ENCODE measurements at places on chromosomes 4 and X.
A peak's percentile ranks its signal among the peaks of the same experiment; 100 is the strongest.

GRCh38 chrX:73847991-73848390 is 285.0 kb downstream of the CHIC1 start:
- no peak for DNase-seq

- DNase-seq, result no peak
Measured at GRCh38 chrX:43592597-43592996, 63.5 kb upstream of the MAOA start.

DNA sequence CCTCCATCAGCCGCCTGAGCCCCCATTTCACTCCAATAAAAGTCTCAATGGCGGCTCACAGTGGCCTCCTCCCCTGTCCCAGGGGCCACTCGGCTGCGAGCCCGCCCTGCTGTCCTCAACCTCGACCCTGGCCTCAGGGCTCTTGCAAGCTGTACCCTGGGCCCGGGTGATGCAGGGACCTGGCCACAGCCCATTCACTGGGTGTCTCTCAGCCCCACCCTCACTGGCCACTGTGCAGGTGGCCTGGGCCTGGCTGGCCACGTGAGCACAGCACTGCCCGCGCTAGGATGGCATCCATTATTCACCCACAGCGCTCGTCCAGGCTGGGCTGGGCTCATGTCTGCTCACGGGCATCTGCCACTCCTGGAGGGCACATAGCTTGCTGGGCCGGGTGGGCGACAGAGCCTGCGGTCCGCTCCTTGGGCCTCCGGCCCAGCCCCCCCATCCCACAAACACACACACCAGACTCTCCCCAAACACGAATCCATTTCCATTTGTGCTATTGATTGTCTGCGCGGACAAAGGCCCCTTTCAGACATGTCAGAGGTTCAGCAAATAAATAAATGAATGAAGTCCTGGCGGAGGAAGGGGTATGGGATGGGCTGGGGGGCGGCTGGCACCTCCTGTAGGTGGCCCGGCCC is 16.5 kb upstream of the FGFR3 start:
- DNase-seq, result no peak

DNA sequence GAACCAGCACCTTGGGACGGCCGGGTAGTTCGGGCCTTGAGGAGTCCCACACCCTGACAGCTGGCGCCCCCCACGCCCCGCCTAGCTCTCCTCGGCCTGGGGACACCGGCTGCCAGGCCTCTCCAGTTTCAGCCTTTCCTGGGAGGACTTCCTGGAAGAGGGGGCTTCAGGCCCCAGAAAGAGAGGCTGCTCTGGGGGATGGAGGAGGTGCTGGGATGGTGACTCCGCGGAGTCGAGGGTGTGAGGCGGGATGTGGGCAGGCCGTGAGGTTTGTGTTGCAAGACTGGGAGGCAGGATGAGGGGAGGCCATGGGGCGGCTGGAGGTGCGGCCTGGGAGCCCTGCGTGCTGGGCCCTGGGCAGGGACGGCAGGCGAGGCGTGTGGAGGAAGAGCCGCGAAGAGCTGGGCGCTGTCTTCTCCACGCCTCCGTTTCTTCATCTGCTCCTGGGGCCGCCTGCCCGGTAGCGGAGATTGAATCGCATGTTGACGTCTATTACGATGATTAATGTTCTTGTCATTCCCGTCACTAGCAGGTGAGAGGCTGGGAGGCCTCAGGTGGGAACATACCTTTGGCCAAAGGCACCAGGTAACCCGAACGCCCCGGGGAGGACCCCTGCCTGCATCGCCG is 918 bp upstream of the FGFRL1 start:
- DNase-seq, result peak; percentile 36

DNA sequence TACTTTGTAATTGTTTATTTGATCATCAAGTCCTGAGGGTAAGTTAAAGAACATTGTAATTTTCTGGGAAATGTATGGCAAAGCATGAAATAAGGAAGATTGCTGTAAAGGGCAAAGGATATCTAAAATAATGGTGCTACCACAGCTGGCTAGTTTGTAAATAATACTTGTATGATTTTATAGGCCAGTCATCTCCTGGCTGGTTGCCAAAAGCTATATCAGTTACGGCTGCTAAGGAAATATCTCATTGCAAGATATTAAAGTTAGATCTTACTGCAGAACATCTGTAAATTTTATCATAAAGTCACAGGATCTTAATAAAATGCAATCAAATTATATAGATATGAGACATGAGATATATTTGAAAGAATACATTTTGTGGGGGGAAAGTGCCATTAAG is 150.8 kb upstream of the CXCL13 start:
- no peak for DNase-seq

DNA sequence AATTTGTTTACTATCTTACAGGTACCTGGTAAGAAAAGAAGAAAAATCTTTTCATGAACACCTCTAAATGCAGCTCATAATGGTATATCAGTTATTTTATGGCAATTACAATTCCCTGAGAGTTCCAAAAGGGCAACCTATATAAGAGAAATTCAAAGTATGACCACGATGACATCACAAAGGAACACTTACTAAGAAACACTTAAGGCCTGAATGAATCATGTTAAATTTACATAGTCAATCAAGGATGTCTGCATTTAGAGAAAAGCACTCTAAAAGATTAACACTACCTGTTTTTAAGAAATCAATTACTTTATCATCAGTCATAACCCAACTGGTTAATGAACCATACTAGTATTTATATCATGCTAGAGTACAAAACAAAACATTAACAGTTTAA is 63.9 kb downstream of the LCORL start:
- no peak for DNase-seq

DNA sequence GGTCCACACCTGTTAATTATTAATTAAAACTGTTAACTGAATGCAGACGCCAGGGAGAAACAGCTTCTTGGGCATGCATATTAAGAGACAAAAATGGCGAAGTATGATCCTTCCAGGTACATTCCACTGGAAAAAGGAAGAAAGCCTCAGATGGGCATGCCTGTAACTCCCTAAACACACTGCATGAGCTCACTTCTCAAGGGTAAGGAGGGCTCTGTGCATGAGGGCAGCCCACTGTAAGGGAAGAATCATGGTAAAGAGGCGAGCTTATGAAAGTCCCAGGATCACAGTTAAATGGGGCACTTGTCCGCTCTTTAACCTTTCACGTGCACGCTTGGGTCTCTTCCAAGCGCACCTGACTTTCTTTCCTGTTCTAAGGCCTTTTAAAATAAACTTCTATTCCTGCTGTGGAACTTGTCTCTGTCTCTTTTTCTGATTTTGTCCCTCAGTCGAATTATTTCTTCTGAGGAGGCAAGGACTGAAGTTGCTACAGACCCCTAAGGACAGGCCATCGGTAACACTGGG is 321.7 kb downstream of the PPP1R2C start:
- DNase-seq, result no peak

DNA sequence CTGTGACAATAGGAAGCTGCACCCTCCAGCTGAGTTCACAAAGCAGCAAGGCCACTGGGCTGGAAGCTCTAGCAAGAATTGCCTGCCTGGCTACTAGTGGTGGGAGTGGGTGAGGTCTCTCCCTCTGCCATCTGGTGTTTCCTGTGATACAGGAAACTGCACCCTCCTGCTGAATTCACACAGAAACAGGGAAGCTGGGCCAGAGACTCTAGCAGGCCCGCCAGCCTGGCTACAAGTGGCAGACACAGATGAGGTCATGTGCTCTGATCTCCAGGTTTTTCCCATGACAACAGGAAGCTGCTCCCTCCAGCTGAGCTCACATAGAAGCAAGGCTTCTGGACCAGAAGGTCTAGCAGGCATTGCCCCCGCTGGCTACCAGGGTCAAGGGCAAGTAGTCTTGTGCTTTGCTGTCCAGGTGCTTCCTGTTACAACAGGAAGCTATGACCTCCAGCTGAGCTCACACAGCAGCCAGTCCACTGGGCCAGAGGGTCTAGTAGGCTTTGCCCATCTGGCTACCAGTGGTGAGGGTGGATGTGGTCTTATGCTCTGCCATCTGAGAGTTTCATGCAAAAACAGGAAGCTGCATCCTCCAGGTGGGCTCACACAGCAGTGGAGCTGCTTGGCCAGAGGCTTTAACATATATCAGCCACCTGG is 41.5 kb upstream of the ZXDA start:
- no peak for DNase-seq

DNA sequence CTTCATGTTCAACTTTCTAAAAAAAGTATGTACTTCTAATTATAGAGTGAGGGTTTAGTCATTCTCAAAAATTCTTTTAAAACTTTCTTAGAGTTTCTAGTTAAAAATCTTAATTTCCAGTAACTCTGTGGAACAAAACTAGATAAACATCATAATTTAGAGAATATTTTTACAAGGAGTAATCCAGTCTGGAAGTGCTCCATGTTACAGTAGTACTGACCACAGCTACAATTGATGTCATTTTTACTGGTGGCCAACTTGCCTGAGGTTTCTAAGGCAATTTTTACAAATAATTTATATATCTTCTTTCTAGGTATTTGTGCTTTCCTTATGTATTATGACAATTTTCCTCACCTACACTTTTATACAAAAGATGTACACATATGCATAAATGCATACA is 490.4 kb downstream of the CENPC start:
- no peak for DNase-seq

DNA sequence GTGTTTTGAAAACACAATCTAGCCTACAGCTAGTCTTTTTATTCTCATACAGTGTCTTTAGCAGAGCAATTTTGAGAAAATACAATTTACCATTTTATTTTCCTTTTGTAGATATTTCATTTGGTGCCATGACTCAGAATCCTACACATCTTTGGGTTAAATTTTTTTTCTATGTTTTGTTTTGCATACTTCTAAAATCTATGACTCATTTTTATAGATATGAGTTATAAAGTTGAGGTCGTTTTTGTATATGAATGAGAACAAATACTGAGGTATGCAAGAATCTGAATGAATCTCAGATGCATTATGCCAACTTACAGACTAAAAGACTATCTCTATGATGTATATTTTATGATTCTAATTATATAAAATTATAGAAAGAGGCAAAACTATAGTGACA is 206.5 kb upstream of the ANXA10 start:
- no peak for DNase-seq

DNA sequence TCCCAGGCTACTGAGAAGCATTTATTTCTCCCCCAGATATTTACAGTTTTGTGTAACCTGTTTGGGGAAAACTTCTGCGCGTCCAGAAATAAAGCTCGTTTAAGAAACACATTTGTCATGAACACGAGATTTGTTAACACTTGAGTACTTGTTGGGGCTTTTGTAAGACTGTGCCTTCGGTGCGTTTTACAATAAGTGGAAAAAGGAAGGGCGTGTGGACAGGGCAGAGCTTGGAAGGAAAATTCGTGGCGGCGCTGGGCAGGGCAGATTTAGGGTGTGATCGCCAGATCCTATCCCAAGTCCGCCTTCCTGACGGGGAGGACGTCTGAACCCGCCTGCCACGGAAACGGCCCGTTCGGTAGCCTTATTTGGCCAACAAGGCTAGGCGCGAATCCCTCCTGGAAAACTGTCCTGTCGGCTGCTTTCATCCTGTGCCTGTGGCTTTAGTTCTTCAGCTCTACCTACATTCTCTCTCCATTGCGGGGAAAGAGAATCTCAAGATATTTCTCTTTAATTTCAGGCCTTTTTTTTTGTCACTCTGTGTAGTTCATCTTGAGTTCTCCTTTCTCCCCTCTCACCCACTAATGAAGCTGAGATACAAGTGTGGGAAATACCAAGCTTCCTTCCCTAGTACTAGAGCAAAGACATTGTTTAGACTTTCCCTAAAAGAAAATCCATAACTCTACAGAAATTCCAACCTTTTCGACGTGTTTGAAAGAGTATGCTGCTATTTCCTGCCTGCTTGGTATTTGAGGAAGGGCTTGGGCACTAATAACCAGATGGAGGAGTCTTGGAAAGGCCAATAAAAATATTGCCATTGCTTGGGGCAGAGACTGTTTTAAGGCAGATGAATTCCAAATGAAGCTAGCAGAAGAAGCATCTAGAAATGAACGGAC is 982 bp downstream of the PDLIM5 start:
- no peak for DNase-seq

DNA sequence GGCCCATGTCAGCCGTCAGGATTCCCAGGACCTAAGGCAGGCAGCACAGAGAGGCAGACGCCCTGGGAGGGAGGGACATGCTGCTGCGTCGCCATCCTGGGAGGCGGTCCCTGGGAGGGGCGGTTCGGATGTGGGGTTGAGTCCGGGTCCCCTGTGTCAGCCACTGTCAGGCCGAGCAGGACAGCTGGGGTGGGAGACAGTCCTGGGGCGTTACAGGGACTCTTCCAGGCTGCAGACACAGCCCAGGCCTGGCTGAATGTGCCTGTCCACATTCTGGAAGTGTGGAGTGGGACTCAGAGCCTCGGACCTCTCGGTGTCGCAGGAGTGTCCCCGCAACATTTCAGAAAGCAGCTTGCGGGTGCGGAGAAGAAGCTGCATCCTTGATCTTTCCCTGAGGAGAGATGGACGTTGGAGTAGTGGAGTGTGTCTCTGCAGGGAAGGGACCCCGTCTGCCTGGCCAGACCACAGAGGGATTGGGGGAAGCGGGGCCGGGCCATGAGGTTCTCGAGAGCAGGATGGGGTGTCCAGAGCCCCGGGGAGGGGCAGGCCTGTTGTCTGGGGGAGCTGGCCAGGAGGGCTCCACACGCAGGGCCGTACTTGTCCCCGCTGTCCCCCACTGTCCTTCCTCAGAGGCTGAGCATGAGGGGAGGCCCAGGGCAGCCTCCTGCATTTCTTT is 6.1 kb downstream of the AKAP17A start:
- DNase-seq, result no peak

DNA sequence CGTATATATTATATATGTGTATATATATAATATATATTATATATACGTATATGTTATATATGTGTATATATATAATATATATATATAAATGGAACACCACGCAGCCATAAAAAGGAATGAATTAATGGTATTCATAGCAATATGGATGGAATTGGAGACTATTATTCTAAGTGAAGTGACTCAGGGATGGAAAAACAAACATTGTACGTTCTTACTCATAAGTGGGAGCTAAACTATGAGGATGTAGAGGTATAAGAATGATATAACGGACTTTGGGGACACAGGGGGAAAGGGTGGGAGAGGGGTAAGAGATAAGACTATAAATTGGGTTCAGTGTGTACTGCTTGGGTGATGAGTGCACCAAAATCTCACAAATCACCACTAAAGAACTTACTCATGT is 1388.9 kb downstream of the C4orf33 start:
- DNase-seq, result no peak

DNA sequence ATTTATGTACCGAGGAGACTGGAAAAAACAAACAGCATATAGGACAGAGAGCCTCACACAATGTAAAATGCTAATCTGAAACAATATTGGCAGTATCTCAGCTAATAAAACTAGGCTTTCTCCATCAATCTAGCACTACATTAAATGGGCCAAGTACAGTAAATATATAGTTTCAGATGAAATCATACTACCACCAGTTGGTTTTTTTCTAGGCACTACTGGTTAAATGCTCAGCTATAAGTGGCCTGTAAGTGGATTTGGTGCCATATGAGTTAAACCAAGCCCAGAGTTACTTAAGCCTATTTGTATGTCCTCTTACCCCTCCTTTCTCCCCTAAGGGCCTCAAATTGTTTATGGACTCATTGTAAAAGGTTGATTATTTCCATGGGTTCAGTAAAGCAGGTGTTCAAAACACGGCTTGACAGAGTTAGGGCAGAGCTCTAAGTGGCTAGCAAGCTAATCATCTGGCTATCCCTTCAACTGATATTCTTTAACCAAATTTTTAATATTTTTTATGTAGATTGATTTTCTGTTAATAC is 57.5 kb downstream of the FAM13A start:
- no peak for DNase-seq

GRCh38 chrX:54785901-54786300 is 12.2 kb downstream of the ITIH6 start:
- DNase-seq, result no peak

All from activated T-helper 1 cell treated with anti-CD3 and anti-CD28 coated beads, Interleukin-2, amount 50 U/mL, for 16 hours (primary cell).